ENCODE measurements at places on chromosomes 3 and 15.

- no peak for DNase-seq
Observed at GRCh38 chr3:51622413-51622812, 48.6 kb upstream of the TEX264 start.

DNA sequence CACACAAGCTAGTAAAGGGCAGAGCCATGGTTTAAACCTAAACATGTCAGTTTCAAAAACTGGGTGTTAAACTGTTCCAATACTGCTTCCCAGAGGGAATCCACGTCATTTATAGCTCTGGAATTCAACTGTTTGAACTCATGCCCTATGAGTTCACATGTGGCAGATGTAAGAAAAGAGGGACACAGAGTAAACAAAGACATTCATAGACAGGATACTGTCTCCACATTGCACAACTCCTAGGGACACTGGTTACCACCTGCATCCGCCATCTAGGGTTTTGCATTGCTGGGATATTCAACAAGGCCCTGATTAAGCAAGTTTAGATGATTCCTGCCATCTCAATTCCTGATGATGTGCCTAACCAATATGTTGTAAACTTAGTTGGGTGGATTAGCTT lies 134.1 kb upstream of the COL8A1 start:
- DNase-seq: no peak

- no peak for DNase-seq
Observed at GRCh38 chr3:65557899-65558564, 480.7 kb downstream of the MAGI1 start.

GRCh38 chr3:187265461-187265955 lies 26.0 kb downstream of the MASP1 start:
- DNase-seq: no peak

GRCh38 chr3:115194476-115194875 lies 47.4 kb upstream of the ZBTB20 start:
- no peak for DNase-seq
